ENCODE measurements at places on chromosomes 4 and X.

GRCh38 chr4:40363382-40363920 lies 28.3 kb downstream of the CHRNA9 start:
- DNase-seq = no peak

DNA sequence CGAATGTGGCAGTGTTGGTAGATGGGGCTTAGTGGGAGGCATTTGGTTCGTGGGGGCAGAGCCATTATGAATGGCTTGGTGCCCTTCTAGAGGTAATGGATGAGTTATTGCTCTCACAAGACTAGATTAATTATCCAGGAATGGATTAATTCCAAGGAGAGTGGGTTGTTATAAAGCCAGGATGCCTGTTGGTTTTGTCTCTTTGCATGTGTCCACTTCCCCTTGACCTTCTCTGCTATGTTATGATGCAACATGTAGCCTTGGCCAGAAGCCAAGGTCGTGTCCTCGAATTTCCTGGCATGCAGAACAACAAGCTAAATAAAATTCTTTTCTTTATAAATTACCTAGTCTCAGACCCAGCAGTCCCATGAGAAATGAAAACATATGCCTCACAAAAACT lies 111.2 kb upstream of the PLS3 start:
- no peak for DNase-seq

DNA sequence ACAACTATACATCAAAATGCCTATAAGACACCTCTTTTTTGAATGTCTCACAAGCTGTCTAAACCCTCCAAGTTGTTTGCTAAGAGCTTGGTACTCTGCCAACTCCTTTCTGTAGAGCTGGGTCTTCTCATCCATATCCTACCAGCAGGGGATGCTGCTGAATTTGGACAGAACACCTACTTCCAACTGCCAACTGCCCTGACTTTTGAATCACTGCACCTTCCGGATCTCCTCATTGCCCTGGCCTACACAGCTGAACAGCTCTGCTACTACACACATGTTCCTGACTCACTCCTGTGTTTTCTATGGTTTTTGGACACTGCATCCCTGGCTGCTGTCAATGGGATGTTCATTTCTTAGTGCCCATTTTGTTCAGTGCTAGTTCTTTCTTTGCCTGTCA lies 18.7 kb downstream of the FAM184B start:
- no peak for DNase-seq

- DNase-seq = no peak
Observed at GRCh38 chr4:1413687-1414479, 7.6 kb upstream of the NKX1-1 start.

GRCh38 chr4:79638735-79639134 lies 230.7 kb upstream of the GK2 start:
- no peak for DNase-seq

DNA sequence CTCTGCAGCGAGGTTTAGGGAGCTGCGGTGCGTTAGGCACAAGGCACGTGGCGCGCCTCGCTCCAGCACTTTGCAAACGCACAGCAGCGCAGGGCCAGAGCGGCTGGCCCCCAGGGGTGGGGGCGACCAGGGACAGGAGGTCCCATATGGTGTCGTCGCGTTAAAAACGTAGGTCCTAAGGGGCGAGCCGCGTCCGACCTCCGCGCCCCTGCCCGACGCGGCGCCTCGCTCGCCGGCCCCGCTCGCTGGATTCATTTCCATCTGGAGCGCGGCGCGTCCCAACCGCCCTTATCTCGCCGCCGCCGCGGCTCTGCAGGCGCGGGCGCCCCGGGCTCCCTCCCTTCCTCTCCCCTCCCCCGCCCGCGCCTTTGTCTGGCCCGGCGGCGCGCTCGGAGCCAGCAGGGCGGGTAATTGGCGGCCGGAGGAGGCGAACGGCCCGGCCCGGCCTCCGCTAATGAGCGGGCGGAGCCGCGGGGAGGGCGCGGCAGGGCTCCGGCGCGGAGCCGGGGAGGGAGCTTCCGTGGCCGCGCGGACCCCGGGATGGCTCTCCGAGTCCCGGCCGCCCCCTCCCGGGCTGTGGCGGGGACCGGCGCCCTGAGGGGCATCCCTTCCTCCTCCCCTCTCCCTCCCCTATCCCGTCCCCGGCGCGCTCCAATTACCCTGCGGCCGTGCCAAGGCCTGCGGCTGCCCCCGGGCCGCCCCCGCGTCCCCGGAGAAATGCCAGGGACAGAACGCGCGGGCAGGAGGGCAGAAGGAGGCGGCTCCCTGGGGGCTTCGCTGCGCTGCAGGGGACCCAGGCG lies 409.0 kb downstream of the BCOR start:
- no peak for DNase-seq

DNA sequence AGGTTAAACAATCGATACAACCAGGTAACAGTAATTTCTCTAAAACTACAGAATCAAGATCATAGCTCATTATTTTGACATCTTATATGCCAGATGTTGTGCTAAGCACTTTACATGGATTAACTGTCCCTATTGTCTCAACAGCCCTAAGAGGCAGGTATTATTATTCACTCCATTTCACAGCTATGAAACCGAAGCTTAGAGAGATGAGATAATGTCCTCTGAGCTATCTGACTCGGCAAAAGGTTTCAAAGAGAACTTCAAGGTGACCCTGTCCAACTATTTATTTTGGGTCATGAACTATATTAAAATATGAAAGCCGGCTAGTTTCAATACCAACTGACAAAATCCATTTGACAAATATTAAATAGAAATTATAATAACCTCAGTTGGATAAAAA lies 10.3 kb downstream of the SLC25A5 start:
- no peak for DNase-seq

GRCh38 chr4:8539661-8540060 lies 40.5 kb upstream of the GPR78 start:
- DNase-seq = no peak

DNA sequence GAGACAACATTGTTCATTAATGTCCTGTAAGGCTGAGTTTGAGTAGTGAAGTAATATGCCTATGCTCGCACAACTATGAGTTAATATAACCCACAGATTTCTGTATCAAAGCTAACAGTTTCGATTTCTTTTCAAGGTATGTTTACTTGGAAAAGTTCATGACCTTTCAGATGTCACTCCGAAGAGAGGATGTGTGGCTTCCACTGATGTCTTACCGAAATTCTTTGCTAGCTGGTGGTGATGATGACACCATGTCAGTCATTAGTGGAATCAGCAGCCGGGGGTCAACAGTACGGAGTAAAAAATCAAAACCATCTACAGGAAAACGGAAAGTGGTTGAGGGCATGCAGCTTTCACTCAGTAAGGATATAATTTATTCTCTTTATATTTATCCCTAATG lies 124.9 kb downstream of the STAG2 start:
- no peak for DNase-seq

GRCh38 chr4:15855804-15856475 lies 77.8 kb downstream of the CD38 start:
- no peak for DNase-seq

- no peak for DNase-seq
Observed at GRCh38 chrX:154000051-154000450, 19.7 kb downstream of the IRAK1 start.

GRCh38 chrX:119735467-119735866 lies 22.9 kb upstream of the SOWAHD start:
- DNase-seq = no peak

Measured in urinary bladder (tissue), 4 donors.